ENCODE measurements at places on chromosomes 16 and 17.

- DNase-seq = no peak
These were observed 8.2 kb downstream of the ITGAM start for GRCh38 chr16:31268033-31268365.

GRCh38 chr16:81715358-81716196 lies 63.5 kb upstream of the PLCG2 start:
- peak; percentile 61 for DNase-seq

GRCh38 chr16:12252616-12253015 lies 276.1 kb downstream of the SNX29 start:
- no peak for DNase-seq

- no peak for DNase-seq
These were observed 62.7 kb downstream of the KLHDC4 start for GRCh38 chr16:87703071-87703470.

- no peak for DNase-seq
These were observed 102.8 kb downstream of the IRX5 start for GRCh38 chr16:55033225-55034156.

- no peak for DNase-seq
These were observed 13.9 kb upstream of the HELZ start for GRCh38 chr17:67258821-67259468.

- DNase-seq = no peak
These were observed at the start of gene CEMP1 for GRCh38 chr16:2531371-2531695. CEMP1 (minus strand) TSS chr16:2531408; CDS start chr16:2531073, 335 bp downstream.

GRCh38 chr16:50496990-50497389 lies 51.2 kb upstream of the NKD1 start:
- no peak for DNase-seq

- DNase-seq = no peak
These were observed 20.9 kb upstream of the SYT17 start for GRCh38 chr16:19147126-19147525.

- no peak for DNase-seq
These were observed 19.2 kb upstream of the SREBF1 start for GRCh38 chr17:17855976-17856375.

GRCh38 chr17:57481910-57482391 lies 225.6 kb downstream of the MSI2 start:
- DNase-seq = peak; percentile 95

- peak; percentile 91 for DNase-seq
These were observed 202.6 kb upstream of the MYOCD start for GRCh38 chr17:12463102-12463501.

- DNase-seq = no peak
These were observed 13.0 kb downstream of the CETP start for GRCh38 chr16:56974549-56975300.

DNA sequence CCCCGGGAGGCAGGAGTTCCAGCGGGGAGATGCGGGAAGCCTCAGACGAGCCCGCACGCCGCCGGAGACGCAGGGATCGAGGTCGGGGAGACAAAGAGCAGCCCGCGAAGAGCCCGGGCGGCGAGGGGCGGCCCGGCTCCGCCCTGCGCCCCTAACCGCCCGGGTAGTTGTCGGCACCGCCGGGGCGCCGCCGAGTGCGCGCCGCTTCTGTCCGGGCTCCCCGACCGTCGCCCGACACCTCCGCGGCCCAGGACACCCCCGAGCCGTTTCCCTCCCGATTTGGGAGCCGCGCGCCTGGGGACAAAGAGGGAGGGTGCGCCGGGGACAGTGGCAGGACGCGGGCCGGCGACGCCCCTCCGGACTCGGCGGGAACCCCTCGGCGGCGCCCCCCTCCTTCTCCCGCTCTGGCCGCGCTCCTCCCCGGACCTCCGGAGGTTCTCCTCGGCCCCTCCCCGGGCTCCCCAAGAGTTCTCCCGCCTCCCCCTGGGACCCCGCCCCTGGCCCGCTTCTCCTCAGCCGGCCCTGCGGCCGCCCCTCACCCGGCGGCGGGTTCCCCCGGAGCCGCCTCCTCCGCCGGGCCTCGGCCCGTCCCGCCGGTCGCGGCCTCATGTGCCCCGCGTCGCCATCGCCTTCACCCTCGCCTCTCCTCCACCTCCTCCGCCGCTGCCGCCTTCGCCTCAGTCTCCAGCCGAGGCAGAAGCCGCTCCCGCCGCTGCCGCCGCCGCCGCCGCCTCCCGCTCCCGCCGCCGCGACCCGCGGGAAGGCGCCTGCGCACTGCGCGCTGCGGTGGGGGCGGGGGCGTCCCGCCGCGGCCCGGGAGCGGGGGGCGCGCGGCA lies at the start of gene GJC1:
TSS of gene GJC1 (minus strand) at position 765 of the 836 bp plus-strand sequence. CDS start 24,470 bp downstream, outside the sequence.
- peak; percentile 46 for DNase-seq

GRCh38 chr16:30740364-30741251 lies 7.6 kb upstream of the PHKG2 start:
- peak; percentile 54 for DNase-seq

- DNase-seq = no peak
These were observed 96.9 kb downstream of the SKAP1 start for GRCh38 chr17:48333034-48333530.

- DNase-seq = no peak
These were observed 124.8 kb downstream of the MRM1 start for GRCh38 chr17:36726199-36726598.

DNA sequence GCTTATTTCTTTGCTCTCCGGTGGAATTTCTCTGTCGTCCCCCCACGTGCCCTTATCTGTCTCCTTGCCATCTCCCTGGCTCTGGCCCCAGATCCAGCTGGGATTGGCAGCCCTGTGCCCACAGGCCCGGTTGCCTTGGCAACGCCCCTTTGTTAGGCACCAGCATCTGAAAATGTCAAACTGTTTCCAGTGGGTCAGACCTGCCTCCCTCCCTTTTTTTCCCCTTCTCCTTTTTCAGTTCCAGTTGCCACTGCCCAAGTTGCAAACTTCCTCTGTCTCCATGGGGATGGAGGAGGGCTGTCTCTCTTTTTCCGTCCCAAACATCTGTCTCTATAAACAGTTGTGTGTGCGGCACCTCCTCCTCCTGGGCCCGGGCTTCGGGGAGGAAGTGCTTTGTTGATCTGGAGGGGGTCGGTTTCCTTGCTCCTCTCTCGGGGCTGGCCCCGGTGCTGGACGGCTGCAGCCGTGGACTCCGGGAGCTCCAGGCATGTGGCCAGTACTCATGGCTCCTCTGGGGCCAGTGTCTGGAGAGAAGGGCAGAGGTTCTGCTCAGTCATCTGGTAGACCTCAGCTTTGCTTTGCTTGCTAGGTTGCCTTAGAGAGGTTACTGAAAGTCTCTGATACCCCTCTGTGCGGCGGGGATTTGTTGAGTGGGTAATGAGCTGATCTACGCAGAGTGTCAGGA lies 35.3 kb downstream of the SOCS3 start:
- peak; percentile 82 for DNase-seq
